ENCODE measurements at places on chromosomes 7 and 10.

GRCh38 chr7:130877236-130877990, 143.4 kb upstream of the KLF14 start:
- no peak for DNase-seq

- no peak for DNase-seq
Measured at GRCh38 chr10:75407713-75408508, 6.3 kb upstream of the ZNF503 start.

GRCh38 chr7:149291781-149292461, 29.9 kb downstream of the ZNF783 start:
- DNase-seq, result no peak

- DNase-seq, result no peak
Measured at GRCh38 chr10:50577681-50578350, 45.9 kb downstream of the SGMS1 start.

- DNase-seq, result no peak
Measured at GRCh38 chr10:130655313-130656186, 519.4 kb downstream of the GLRX3 start.

- no peak for DNase-seq
Measured at GRCh38 chr10:78589687-78590086, 479.1 kb upstream of the ZMIZ1 start.

GRCh38 chr10:44339218-44339617, 45.7 kb downstream of the CXCL12 start:
- DNase-seq, result no peak

DNA sequence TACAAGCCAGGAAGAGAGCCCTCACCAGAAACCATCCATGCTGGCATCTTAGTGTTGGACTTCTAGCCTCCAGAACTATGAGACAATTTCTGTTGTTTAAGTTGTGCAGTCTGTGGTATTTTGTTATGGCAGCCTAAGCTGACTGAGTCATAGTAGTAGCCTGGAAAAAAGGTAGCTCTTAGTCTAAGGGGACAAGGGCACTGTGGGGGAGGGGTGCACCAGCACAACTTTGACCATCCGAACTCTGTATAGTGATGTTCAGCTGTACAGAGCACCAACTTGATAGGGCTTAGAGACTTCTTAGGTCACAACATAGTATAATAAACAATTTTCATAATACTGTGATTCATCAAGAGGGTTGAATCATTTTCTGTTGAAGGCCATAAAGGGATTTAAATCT, 14.3 kb downstream of the EIF4EBP2 start:
- DNase-seq, result no peak

GRCh38 chr10:115829521-115830205, 443.3 kb downstream of the GFRA1 start:
- no peak for DNase-seq

GRCh38 chr10:28704464-28705161, 27.3 kb downstream of the BAMBI start:
- no peak for DNase-seq

- no peak for DNase-seq
Measured at GRCh38 chr7:141184532-141185190, 110.8 kb downstream of the TMEM178B start.

- DNase-seq, result no peak
Measured at GRCh38 chr7:25716421-25716820, 435.6 kb upstream of the NFE2L3 start.

- no peak for DNase-seq
Measured at GRCh38 chr7:81882086-81882485, 112.2 kb upstream of the HGF start.

DNA sequence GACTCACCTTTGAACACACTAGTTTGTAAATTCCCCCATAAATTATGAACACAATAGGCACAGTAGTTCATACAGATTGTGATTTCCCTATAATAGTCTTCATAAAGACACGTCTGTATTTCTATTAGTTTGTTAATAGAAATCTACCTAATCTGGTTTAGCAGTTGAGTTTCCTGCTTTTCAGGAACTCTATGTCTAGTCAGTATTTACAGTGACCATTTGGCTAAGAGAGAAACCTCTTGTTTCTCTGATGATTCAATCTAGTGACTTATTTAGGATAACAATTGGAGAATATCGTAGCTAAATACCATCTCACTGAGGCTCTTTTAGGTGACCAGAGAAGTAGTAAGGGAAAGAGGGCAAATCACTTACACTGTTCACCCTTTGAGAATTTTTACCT, 5.9 kb upstream of the HERPUD2 start:
- no peak for DNase-seq

Data from COR-L47 (cell line).